Right lobe of liver (tissue), 6 donors: ENCODE measurements at places on chromosomes 12 and 14. TPM values are rescaled to one million over a fixed set of nuclear protein-coding genes. Genes with fewer than 3 reads are reported as not detected.

- no peak for DNase-seq
Measured at GRCh38 chr12:118334241-118334640, 38.5 kb downstream of the TAOK3 start.

GRCh38 chr12:116713527-116713926, 24.3 kb downstream of the SPRING1 start:
- DNase-seq, result no peak

- no peak for DNase-seq
Measured at GRCh38 chr12:52042706-52043385, 8.4 kb upstream of the NR4A1 start.

GALNT8 gene
- total RNA-seq, result 0.11 TPM

INHBC gene
- total RNA-seq, result 57.9 TPM

DNA sequence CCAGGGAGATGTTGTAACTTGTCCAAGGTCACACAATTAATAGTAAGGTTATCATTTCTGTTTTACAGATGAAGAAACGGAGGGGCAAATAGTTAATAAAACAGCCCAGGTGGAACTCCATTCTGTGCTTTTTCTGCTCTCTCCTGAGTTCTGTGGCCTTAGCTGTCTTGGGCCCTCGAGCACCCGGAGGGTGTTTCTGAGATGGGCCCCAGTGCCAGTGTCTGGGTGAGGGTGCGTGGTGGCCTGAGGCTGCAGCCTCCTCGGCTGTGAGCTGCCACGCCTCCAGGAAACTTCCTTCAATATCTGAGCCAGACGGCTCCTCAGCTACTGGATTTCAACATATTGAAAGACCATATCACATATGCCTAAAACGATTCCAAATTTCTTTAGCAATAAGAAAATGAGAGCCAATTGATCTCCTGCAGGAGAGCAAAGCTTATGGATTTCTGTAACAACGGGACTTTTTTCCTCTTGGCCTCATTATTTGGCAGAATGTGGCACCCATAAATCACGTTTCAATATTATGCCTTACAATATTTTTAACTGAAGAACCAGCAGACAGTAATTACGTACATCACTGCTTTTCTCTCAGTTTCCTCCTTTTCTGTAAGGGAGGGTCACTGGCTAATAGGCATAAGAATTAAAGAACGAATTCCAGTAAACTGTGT, 74.8 kb upstream of the DICER1 start:
- no peak for DNase-seq

DNA sequence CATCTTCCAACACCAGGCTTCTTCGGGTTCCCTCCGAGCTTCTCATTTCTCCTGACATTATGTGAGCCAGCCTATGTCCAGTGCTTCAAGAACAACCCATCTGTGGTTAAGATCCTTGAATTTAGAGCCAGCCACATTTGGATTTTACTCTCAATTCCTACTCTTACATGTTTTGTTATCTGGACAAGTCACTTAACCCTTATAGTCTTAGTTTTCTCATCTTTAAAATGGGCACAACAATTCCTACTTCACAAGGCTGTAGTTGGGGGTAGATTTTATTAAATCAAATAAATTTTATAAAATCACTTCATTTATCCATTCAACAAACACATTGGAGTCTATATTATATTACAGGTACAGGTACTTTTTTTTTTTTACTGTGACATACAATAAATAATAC, 105.5 kb upstream of the SLC38A2 start:
- no peak for DNase-seq
